Naive B cell (primary cell): ENCODE measurements at places on chromosomes 2 and 18.

- no peak for DNase-seq
Observed at GRCh38 chr2:8653485-8653884, 28.4 kb upstream of the ID2 start.

DNA sequence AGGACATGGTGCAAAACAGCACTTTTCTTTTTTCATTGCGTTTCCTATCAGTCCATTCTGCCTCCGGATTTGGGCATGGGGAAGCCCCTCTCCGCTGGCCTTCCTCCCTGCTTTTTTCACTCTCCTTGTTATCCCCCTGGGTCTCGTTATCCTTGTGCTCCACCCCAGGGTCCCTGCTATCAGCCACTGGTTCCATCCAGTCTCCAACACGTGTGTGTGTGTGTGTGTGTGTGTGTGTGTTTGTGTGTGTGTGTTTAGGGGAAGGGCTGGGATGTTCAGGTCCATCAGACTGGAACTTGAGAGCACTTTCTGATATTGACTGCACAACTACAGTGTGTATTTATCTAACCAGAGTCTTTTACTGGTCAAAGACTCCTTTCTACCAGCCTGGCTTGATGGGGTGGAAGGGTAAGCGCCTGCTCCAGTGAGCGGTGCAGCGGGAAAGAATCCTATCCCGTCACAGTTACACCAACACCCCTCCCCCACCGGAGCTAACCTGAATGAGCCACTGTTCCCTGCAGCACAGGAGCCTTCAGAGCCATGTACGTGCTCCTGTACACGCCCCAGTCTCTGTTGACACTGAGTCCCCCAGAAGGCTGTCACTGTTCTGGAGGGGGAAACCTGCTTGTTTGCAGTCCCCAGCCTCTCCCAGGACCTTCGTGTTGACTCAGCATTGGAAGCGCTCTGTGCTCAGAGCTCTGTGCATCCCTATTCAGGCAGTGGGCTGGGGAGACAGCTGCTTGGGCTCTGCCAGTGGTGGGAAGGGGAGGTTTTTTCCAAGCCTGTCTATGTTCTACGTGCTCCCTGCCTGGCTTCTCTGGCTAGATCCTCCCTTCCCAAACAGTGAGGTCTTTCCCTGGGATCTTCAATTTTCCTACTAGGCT, 4.6 kb downstream of the INHA start:
- no peak for DNase-seq

DNA sequence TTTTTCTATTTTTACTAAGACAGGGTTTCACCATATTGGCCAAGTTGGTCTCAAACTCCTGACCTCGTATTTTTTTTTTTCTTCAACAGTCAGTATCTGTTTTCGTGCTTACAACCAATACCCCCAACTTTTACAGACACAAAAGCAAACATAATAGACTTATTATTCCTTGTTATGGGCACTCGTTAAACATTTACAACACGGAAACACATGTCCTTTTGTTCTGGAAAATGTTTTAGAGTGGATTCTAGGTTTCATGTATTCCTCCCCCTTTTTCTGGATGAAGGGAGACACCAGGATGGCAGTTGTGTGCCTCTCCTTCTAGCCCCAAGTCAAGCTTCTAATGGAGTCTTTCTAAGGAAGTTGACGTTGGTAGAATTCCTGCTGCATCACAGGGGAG, 88.8 kb downstream of the CD226 start:
- no peak for DNase-seq

DNA sequence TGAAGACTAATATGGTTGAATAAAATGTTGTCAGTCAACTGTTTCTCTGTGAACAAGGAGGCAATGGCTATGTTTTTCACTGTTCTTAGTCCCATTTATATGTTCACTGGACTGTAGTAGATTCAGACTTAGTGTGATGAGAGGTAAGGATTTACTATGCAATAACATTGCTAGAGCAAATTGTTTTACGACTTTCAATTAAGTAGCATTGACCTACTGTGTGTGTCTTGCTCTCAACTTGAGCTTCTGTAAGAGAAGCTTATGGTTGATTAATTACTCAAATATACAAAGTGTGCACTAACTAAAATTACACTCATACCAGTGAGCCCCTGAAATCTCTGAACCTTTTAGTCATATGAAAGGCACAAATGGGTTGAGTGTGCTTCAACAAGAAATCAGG, 168.6 kb downstream of the RAPGEF4 start:
- no peak for DNase-seq

DNA sequence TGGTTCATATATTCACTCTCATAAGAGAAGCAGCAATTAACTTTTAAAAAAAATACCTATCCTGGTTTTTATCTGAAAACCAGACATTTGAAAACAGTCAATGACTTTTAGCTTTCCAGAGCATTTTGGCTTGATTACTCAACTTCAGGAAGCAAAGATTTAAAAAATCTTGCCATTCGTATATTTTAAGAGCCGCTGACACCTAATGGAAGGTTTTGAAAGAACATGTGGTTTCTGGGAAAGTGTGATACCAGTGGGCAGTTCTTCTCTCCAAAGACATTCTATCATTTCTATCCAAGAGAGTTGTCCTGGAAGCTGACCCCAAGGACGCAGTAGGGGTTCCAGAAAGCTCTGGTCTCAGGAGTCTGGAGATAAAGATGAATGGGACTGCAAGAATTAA, 234.7 kb downstream of the TTC32 start:
- no peak for DNase-seq

GRCh38 chr18:48238206-48238605, 171.0 kb downstream of the ZBTB7C start:
- no peak for DNase-seq

DNA sequence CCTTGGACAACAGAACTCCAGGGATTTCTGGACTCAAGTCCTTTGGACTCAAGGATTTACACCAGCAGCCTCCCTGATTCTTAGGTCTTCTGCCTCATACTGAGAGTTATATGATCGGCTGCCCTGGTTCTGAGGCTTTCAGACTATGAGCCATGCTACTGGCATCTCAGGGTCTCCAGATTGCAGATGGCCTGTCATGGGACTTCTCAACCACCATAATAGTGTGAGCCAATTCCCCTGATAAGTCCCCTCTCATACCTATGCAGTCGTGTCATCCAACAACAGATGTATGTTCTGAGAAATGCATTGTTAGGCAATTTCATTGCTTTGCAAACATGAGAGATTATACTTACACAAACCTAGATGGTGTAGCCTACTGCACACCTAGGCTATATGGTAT, 61.4 kb upstream of the MSTN start:
- no peak for DNase-seq

DNA sequence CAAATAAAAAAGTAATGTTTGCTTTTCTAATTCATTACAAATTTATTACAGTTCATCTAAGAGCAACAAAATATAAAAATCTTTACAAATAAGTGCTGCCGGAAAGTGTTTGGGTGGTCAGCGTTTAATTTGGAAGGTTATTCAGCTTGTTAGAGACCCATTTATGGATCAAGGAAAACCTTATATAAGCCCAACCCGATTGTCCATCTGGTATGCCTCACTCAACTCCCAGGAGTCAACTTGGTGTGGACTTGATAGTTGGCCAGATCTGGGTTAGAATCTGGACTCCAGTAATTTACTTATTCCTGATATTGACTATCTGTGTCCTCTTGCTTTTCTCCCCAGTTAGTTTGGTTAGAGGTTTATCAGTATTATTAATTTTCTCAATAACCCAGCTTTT, 106.2 kb downstream of the KCTD1 start:
- DNase-seq, result no peak

GRCh38 chr2:147639891-147640290, 204.9 kb upstream of the ACVR2A start:
- DNase-seq, result no peak

GRCh38 chr18:10188971-10189810, 265.2 kb upstream of the APCDD1 start:
- DNase-seq, result no peak

DNA sequence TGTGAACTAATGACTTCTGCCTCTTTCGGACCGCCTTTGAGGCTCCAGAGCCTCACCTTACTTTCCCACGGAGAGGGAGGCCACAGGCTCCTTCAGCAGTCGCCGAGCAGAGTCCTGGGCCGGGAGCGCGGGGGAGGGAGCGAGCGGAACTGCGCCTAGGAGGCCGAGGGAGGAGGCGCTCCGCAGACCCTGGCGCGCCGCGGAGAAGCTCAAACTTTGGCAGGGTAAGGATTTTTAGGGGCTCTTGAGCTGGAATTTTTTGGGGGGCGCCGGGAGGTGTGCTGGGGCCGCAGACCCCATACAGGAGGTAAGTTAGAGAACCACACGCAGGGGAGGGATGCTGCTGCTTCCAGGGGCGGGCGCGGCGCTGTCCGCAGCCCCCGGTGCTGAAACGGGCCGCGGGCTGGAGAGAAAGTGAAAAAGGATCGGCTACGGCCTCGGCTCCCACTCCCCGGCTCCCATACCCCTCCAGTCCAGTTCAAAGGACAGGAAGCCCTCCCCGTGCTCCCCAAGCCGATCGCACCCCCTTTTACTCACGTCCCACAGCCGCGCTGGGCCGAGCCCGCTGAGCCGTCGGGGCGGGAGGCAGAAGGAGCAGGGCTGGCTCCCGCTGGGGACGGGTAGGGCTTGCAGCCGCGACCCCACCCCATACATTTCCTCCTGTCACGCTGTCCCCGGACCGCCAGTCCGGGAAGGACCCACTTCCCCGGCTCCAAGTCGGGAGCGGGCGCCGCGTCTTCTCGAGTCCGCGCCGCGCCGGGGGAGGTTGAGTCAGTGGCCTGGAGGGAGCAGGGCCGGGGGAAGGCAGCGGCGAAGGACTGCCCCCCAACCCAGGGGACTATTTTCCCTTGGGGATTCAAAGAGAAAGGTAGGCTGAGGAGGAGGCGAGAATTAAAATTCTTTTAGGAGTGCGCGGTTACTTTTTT, at the start of gene CNGA3:
Gene CNGA3 (plus strand): TSS at position 146 of the 926 bp plus-strand sequence. CDS start 23,520 bp downstream, outside the sequence.
- peak; percentile 15 for DNase-seq

- no peak for DNase-seq
Observed at GRCh38 chr2:237309416-237309815, 104.5 kb downstream of the COL6A3 start.

- no peak for DNase-seq
Observed at GRCh38 chr2:232281858-232282507, 96.6 kb upstream of the ALPP start.

- DNase-seq, result no peak
Observed at GRCh38 chr2:80364524-80365212, 60.1 kb upstream of the LRRTM1 start.

- DNase-seq, result no peak
Observed at GRCh38 chr2:108938077-108938710, 50.8 kb downstream of the EDAR start.

GRCh38 chr2:85935746-85936208, 47.0 kb upstream of the ST3GAL5 start:
- DNase-seq, result no peak

DNA sequence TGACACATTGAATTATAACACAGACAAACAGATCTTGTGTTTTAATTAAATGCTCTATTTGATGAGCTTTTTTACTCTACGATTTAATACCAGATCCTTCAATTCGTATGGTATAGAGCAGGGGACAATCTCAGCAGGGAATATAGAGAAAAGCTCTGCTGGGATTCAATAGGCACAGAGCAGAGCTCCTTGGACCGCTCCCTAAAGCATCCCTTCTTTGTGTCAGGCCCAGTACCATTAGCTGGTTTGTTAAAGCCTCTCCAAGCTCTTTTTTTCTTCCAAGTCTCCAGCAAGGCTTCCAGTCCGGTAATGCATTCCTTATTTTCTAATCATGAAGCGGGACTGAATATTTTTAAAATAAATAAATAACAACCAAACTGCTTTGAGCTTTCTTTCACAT, 466.0 kb downstream of the NR4A2 start:
- no peak for DNase-seq
